ENCODE measurements at places on chromosomes 7 and 10.

DNA sequence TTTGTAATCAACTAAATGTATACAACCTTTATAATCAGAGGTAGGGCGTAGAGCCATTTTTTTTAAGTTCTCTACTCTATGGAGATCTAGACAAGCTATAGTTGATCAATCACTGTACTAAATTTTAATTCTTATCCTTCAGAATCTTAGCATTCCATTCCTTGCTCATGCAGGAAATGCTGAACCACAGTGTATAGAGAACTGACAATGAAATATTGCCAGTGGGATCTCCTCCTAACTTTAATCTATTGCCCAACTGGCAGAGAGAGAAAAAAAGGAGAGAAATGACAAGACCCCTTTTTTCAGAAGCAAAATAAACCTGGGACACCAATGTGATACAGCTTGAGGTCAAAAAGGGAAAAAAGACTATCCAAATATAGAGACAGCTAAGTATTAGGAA is 26.4 kb upstream of the PPP3CB start:
- peaks cover 18% of the 10 kb centered on the region for H3K36me3 ChIP-seq
- no peak for DNase-seq
- H3K27me3 ChIP-seq: no peaks in the 10 kb centered on the region
- H3K4me1 ChIP-seq: peaks cover 7% of the 10 kb centered on the region
- H3K4me3 ChIP-seq: no peak overlapping the region

GRCh38 chr7:94240902-94241301 is 153.8 kb upstream of the COL1A2 start:
- no peak for DNase-seq
- H3K4me3 ChIP-seq: no peak overlapping the region
- H3K36me3 ChIP-seq: no peaks in the 10 kb centered on the region
- H3K27ac ChIP-seq: no peak overlapping the region
- no peaks in the 10 kb centered on the region for H3K27me3 ChIP-seq

DNA sequence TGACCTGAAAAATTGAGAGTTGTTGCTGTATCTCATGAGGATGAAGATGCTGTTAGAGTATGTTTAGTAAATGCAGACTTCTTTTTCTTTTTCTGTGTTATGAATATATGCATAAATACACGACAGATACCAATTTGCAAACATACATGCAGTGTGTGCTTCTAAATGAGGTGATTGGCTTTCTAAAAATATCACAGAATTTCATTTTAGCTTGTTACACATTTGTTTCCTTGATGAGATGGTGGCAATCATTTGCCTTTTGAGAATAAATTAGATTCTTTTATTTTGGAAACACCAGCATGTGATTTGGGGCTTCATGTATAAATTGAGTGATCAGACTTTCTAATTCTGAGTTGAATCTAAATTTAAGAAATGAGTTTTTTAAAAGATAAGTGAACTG is 29.7 kb downstream of the CCNY start:
- no peaks in the 10 kb centered on the region for H3K27me3 ChIP-seq
- no peak for DNase-seq
- H3K4me3 ChIP-seq: no peak overlapping the region
- no peak overlapping the region for H3K27ac ChIP-seq
- H3K36me3 ChIP-seq: no peaks in the 10 kb centered on the region

- H3K4me1 ChIP-seq: no peaks in the 10 kb centered on the region
- H3K36me3 ChIP-seq: no peaks in the 10 kb centered on the region
- no peak overlapping the region for H3K27ac ChIP-seq
- no peak for DNase-seq
- H3K4me3 ChIP-seq: no peak overlapping the region
Measured at GRCh38 chr7:147498081-147498480, 1092.5 kb upstream of the C7orf33 start.

GRCh38 chr10:2898509-2898860 is 168.9 kb upstream of the PFKP start:
- H3K27me3 ChIP-seq: peaks cover 45% of the 10 kb centered on the region
- no peak for DNase-seq
- H3K4me1 ChIP-seq: no peaks in the 10 kb centered on the region
- no peak overlapping the region for H3K27ac ChIP-seq

All from SJSA1 (cell line).